ENCODE measurements at places on chromosomes 4 and X.

- DNase-seq, result peak; percentile 14
These were observed 2.0 kb downstream of the BCOR start for GRCh38 chrX:40095583-40096394.

GRCh38 chr4:2482693-2483092 is 13.8 kb downstream of the RNF4 start:
- DNase-seq, result peak; percentile 9

- DNase-seq, result no peak
These were observed 114.0 kb upstream of the INPP4B start for GRCh38 chr4:142960126-142960525.

DNA sequence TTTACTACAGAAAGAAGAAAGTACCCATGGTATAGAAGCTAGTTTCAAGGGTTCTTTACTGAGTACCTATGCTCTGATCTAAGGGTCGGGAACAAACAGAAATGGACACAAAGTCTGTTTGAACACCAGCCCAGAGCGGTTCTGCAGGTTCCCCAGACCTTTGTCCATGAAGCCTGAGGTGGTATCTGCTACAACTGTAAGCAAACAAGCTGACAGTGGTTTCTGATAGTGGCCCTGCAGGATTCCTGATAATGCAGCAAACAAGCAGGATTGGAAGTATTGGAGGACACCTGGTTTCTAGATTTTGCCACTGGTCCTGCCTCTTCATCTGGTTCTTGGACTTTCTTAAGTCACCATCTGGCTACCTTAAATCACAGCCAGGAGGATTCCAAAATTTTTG is 23.7 kb downstream of the SMPX start:
- DNase-seq, result peak; percentile 84

DNA sequence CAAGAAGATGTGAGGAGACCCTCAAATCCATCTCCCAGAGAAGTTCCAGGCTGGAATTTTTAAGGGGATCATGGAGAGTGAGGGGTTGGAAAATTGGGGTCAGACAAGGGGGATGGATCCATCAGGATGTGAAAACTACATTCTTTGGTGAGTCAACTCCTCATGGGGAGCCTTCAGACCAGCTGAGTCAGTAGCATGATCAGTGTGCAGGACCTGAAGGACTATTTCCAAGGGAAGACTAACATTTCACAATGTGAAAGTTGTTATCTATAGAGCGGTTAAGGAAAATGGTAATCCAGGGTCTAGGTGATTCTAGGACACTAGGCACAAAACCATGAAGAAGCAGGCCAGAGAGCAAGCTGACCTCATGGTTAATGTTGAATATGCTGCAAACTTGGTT is 38.6 kb upstream of the CEP135 start:
- DNase-seq, result no peak

- no peak for DNase-seq
These were observed 41.6 kb downstream of the EVC start for GRCh38 chr4:5752376-5753184.

DNA sequence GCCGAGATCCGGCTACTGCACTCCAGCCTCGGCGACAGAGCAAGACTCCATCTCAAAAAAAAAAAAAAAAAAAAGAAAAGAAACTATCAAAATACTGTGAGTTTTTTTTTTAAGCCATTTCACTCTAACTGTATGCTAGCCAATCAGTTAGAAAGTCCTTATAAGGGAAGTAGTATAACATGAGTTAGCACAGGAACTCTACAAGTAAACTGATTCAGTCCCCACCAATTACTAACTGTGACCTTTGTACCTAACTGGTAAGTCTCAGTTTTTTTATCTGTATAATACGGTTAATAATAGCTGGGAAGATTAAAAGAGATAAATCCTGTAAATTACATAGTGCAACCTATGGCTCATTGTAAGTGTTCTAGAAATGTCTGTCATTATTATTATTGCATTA is 35.1 kb upstream of the BRS3 start:
- no peak for DNase-seq

DNA sequence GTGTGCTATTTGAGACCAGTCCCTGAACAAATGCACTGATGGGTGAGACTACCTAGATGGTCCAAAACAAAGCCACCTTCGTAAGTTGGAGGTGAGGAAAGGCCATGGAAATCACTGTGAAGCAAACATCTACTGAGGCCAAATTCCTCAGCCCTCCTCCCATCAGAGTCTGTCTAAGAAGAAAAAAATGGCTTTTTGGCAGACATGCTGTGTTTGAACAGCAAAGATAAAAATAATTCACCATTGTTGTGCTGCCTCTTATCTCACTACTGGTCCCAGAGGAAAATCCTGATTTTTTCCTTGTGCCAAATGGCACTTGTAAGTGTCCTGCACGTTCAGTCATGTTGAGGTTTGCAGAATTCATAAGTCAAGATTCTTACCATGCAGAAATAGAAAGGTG is 7.9 kb downstream of the MAGEB18 start:
- DNase-seq, result no peak

GRCh38 chr4:189221691-189222090 is 719.0 kb upstream of the FRG1 start:
- DNase-seq, result no peak

GRCh38 chrX:135411893-135412292 is 9.9 kb upstream of the SMIM10L2A start:
- DNase-seq, result no peak

DNA sequence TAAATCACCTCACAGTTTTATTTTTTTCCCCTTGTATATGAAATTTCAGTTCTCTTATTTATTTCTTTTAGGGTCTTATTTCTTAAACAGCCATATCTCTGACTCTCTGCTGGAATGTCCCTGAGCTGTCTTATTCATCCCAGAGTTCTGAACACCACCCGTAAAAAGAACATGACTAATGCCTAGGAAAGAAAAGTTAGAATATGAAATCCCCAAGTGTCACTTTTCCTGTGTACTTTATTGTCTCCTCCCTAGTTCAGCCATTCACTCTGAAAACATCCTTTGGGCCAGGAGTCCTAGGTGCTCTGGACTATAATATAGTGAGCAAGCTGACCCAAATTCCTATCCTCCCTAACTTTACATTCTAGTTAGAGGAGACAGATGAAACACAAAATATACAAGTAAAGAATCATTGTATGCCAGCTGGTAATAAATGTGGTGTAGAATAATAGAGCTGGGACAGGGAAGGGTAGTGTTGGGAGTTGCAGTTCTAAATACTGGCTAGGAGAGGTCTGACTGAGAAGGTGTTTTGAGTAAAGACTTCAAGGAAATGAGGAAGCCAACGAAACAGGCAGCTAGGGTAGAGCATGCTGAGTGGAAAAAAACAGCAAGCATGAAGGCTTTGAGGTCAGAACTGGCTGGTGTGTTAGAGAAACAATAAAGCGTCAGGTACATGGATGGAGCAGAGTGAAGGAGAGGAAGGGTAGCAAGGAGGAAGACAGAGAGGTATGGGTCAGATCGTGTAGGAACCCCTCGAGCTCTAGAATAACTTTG is 40.6 kb upstream of the FTHL17 start:
- DNase-seq, result no peak

DNA sequence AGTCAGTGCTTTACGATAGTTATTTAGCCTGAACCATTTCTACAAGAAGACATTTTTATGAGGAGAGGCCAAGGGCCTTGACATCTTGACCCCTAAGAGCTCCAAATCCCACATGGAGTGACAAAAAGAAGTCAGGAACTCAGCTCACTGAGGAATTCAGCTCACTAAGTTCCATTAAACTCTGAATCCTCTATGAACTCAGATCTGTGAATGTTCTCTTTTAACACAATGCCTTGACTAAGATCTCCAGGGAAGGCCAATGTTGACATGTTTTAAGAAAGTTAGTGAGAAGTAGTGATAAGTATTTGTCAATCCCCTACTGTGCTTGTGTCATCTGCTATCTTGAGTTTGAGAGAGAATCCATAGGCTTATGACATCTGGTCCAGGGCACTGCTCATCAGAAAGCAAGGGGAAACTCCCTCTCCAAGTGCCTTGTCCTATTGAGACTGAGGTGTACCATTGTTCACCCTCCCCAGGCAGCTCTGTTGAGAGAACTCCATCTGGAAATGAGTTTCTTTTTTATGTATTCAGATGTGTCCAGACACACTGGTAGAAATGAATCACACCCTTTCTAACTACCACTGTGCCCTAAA is 68.7 kb upstream of the PCDH19 start:
- DNase-seq, result no peak

DNA sequence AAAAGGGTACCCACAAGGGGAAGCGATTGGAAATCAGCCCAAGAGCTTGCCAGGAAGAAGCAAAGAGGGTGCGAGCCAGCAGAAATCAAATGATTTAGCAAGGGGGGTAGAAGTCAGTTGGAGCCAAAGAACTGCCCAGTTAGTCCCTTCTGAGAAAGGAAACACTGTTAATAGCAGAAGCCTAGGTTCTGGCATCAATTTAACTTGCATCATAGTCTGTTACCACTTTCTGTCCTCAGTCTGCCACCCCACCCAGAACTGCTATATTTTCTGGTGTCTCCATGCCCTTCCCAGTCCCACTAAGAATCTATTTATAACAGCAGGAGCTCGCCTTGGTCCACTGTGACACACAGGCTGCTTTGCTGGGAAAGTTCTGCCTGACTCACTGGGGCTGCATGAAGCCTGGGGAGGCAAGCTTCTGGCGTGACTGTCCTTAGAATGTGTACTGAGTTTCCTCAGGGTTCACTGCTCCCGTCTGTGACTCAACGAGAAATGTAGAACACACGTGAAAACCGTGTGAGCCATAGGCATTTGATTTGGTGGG is 157.8 kb upstream of the TTC29 start:
- no peak for DNase-seq

DNA sequence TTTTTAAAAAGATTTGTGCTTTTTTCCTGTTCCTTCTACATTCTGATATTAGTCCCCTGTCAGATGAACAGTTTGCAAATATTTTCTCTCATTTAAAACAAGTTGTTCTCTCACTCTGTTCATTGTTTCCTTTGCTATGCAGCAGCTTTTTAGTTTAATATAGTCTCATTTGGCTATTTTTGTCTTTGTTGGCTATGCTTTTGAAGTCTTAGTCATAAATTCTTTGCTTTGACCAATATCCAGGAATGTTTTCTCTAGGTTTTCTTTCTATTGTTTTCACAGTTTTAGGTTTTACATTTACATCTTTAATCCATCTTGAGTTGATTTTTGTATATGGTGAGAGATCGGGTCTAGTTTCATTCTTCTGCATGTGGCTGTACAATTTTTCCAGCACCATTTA is 136.8 kb downstream of the TET2 start:
- DNase-seq, result no peak

DNA sequence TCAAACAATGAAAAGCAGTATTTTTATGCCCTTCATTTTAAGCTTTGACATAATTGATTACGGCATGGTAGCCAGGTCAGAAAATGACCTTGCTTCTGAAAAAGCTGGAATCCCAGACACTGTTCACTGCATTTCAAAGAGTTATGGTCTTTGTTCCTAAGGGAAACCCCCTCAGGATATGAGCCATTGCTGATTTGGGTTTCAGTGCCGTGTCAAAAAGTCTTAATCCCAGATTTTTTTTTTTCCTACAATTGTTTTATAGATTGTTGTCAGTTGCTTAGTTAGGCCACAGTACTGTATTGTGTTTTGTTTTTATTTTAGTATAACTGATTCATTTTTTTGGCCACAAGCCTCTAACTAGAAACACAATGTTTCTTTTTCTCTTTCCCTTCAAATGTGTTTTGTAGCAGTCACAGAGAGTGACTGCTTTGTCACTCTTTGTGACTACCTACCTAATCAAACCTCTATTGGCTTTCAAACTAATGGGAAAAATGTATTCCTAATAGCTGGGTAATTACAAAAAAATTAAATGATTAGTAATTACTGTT is 10.3 kb downstream of the WDR44 start:
- DNase-seq, result no peak

GRCh38 chr4:47733302-47734175 is 104.3 kb downstream of the CORIN start:
- DNase-seq, result no peak

- DNase-seq, result no peak
These were observed 466.1 kb downstream of the C4orf33 start for GRCh38 chr4:129561886-129562671.

- peak; percentile 36 for DNase-seq
These were observed 13.2 kb upstream of the RAB9B start for GRCh38 chrX:103845165-103845653.

GRCh38 chr4:131119661-131120060 is 2023.7 kb downstream of the C4orf33 start:
- no peak for DNase-seq

DNA sequence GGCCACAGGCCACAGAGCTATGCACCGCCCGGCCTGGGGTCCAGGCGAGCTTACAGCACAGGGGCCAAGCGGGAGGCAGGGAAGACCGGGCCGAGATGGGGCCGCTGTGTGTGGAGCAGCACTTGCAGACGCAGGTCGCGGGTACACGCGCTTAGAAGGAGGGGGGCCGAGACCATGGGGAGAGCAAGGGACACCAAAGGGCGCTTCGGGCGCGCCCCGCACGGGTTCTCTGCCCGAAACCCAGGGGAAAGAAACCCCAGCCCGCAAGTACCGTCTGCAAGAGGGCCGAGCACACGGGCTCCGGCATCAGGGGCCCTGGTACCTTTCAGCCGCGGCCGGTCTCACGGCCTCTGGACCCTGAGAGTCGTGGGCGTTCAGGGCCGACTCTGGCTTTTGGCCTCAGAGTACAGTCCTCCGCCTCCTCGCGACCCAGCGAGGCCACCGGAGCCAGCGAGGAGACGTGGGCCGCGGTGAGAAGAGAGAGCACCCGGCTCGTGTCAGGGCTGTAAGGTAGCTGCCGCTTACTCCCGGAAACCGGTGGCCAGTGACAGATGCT is 342 bp downstream of the EOLA2 start:
- peak; percentile 28 for DNase-seq

DNA sequence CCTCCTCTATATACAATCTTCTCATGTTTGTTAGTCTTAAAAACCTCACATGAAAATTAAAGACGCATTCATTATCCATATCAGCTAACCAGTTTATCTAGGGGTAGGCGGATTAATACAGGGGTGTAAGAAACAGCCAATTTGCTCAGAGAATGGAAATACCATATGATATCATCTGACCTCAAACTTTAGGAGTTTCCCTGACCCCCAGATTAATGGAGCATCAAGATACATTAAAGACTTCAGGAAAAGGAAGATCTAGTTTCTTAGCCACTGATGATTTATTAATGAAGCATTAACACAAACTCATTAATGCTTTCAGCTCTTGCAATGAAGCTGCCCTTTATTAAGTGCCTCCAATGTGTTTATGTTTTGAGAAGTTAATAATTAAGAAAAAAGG is 67.5 kb downstream of the CAMK2D start:
- DNase-seq, result no peak

GRCh38 chr4:54517781-54518444 is 139.8 kb upstream of the KIT start:
- no peak for DNase-seq

DNA sequence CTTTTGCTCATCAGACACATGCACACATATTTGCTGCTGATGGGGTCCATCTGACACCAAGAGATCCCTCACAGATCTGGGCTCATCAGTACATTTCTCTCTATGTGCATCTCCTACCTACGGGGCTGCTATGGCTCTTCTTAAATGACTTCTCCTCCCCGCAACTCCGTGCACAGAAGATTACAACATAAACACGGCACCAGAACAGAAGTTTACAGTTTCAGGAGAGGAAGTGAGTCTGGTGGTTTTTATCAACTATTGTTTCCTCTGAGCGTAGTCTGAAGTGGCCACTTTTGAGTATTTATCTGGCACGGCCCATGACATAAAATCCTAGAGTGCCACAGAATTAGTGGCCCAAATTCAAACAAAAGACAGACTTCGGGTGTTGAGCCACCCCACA is 263.8 kb downstream of the PRDM5 start:
- DNase-seq, result no peak

GRCh38 chr4:73603271-73603710 is 16.9 kb downstream of the RASSF6 start:
- DNase-seq, result no peak

- DNase-seq, result no peak
These were observed 164.4 kb downstream of the FNIP2 start for GRCh38 chr4:158933236-158933635.
